ENCODE measurements at places on chromosomes 7 and 10.
A peak's percentile ranks its signal among the peaks of the same experiment; 100 is the strongest.

DNA sequence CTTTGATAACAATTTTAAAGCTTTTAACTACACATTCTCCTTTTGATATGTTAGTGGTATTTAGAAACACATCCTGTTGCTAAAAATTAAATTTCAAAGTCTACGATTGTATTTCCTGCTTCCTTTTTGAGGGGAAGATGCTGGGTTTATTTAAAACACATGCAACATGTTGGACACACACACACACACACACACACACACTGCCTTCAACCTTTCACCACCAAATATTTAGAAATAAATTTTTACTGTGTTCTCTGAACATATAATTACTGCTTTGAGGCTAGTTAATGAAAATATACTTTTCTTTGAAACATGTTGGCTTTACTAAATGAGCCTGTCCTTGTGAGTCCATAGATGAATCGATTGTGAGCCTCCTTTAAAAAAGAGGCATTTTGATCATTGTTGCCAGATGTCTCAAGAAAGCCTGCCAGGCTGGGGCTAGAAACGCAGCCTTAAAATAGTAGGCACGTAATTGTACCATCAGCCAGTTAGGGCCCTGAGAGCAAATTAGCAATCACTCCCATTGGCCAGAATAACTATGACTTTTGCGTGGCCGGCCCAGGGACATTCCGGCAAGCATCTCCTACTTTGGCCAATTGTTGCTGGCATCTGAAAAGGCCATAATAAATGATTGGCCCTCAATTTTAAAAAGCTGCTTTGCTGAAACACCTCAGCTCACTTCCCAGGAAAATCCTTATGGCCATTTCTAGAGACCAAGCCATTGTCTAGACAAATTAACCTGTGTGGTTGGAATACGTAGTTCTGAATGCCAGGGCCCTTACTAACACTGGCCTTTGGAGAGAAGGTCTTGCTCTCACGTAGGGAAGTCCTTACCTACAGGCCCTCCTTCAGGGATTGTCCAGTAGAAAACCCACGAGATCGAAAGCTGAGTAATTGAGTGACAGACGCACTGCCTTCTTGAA, 9.9 kb upstream of the TEX36 start:
- no peak for DNase-seq

GRCh38 chr7:120794106-120794729, 63.7 kb downstream of the TSPAN12 start:
- no peak for DNase-seq

GRCh38 chr7:128812514-128813168, 17.6 kb upstream of the FLNC start:
- DNase-seq: no peak

DNA sequence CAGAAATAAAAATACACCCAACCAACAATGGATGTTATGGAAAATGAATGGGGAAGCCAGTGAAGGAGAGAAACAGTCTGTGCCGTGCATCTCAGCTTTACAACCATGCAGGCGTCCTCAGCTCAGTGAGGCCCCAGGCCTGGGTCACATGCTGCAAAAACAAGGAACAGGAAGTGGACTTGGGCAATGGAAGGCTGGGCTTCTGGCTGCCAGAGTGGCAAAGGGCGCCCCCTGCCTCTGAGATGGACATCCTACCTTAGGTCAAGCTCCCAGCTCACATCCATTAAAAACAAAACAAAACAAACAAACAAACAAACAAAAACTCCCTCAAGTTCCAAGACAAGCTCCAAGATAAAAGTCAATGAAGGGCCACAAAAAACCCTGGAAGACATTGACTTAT, 54.7 kb upstream of the AFAP1L2 start:
- DNase-seq: peak; percentile 57

GRCh38 chr10:24382979-24383663, 174.2 kb downstream of the KIAA1217 start:
- DNase-seq: no peak

DNA sequence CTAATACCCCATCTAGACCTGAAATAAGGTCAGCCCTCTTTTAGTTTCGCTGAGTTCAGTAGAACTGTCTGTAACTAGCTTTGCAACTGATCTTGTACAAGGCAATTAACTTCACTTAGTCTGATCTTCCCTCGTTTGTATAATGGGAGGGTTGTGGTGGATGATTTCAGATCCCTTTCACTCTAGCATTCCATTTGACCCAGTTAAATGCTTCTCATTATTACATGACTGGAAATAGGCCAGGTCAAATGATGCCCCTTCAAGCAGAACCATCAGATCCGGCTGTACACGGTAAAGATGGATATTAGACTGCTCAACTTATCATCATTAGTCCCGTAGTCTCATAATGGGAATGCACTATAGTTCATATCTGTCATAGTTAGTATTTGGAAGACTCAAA, 1009.0 kb downstream of the LRMDA start:
- DNase-seq: no peak

DNA sequence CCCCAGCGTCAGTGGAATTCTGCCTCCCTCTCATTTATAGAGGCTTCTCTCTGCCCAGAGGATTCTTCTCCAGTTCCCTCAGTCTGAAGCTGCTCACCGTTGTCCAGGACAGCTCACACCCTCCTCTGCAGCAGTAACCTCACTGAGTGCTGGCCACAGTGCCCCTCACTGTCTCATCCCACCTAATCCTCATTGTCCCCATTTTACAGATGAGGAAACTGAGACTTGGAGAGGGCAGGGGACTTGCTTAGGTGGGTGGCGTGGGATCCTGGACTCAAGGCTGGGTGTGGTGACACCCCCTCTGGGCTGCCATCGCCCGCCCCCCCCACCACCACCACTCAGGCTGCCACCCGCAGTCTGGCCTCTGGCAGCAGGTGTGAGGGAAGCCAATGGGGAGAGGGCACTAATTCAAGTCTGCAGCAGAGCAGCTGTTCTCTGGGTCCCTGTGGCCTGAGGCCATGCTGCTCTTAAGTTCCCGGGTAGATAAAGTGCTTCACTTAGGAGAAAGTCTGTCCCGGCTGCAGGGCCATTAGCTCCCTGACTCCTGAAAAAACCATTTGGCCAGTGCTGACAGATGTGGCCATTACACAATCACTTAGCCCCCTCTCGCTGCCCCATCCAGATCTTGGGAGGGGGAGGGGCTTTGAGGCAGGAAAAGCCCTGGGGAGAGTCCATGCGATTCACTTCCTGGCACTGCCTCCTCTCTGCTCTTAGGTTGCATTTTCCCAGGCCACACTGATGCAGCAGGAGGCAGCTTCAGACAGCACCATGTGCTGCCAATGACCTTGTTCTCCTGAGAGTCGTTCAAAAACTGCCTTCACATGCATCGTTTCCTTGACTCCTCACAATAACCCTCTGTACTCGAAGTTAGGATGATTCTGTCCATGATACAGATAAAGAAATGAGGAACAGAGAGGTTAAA, 36.3 kb downstream of the DRGX start:
- no peak for DNase-seq

DNA sequence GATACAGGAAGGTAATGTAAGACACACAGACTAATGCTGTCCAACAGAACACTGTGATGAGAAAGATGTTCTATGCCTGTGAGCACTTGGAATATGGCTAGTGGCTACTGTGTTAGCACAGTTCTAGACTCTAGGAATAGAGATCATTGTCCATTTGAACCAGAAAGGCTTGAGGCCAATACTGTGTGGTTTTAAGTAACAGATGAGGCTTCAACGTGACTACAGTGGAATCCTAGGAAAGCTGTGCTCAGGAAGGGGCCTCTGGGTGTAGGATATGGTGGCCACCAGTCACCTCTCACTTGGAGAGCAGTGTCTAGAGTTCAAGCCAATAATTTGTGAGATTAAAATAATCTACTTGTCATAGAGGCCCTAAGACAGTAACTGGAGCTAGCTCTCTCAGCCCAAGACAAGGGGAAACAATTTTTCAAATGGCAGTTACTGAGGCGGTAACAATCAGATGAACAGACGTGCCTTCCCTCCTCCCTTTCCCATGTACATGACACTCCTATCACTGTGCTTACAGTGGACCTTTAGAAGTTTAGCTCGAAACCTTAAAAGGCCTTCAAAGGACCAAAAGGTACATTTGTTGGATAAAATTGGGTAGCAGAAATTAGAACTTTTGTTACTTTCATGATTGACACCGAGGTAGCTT, 10.2 kb downstream of the ZDHHC16 start:
- DNase-seq: no peak

- no peak for DNase-seq
These were observed 762.7 kb downstream of the KCNMA1 start for GRCh38 chr10:76874896-76875295.

DNA sequence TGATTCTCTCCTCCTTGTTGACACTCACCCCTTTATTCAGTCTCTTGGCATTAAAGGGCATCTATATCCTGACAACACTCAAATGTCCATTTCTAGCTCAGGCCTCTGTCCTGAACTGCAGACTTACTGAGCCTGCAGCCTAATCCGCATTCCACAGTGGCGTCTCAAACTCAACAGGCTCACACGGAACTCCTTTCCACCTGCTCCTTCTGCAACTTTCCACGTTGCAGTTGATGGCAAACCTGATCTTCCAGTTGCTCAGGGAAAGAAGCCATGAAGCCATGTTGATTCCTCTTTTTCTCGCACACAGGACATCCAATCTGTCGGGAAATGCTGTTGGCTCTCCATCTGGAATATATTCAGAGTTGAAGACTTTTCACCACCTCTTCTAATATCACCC, 522.4 kb downstream of the CCSER2 start:
- DNase-seq: no peak
